ENCODE measurements at places on chromosomes 7 and 10.
A peak's percentile ranks its signal among the peaks of the same experiment; 100 is the strongest.

DNA sequence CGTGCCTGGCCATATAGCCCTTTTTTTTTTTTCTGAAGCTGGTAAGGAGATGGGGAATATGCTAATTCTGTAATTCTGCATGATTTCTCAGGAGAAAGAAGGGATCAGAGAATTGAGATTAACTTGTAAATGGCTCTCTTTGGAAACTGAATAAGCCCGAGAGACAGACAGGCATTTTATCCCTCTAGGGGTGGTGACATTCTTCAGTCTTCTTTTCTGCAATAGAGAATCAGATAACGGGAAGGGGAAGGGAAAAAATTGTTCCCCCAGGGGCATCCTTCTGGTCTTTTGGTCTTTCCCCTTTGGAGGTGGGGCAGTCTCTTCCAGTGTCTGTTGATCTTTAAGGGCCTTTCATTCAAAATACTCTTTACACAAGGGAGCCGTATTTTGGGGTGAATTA, 34.2 kb downstream of the HK1 start:
- no peak for ATAC-seq

DNA sequence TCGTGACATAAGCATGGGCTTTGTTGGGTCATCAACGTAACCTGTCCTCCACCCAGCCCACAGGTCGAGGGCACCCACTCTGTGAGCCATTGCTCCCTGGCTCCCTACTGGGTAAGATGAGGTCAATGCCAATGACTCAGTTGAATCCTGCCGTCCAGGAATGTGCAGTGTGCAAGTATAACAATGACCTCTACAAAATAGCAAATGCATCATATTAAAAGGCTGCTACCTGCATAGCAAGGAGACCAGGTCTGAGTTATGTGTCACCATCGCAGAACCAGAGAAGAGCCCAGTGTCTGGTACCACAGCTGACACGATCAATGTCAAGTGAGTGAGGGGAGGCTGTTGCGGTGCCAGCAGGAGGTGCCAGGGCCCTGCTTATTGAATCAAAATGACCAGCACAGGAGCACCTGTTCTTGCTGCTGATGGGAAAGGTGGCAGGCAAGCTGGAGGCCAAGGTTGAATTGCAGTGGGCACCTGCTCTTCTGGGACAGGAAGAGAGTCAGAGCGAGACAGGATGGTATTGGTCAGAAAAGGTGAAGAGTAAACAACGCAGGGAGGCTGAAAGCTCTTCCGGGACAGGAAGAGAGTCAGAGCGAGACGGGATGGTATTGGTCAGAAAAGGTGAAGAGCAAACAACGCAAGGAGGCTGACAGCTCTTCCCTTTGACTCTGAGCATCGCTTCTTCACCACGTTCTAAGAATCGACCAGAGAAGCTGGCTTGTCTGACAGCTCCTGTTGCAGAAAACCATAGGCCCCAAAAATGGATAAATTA, 108.7 kb upstream of the ADAM12 start:
- no peak for ATAC-seq

DNA sequence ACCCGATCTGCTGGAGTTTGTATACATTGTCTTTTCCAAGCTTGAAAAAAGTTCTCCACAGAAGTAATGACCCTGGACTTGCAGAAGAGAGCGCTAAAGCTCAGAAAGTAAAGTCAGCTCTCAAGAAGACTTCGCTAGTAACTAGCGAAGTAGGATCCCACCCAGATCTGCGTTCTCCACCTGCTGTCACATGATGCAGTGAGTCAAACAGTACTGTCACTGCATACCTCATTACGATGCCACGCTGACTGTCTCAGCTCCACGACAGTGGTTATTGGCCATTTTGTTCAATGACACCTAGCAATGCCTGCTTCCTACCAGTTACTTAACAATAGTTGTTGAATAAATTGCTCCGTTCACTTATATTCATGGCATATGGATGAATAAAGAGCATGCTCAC, 29.7 kb upstream of the SEC61G start:
- peak; percentile 96 for ATAC-seq

GRCh38 chr7:67636348-67637022, 639.9 kb downstream of the TYW1 start:
- ATAC-seq, result no peak

- ATAC-seq, result no peak
Measured at GRCh38 chr10:107415446-107415845, 250.9 kb upstream of the SORCS1 start.

DNA sequence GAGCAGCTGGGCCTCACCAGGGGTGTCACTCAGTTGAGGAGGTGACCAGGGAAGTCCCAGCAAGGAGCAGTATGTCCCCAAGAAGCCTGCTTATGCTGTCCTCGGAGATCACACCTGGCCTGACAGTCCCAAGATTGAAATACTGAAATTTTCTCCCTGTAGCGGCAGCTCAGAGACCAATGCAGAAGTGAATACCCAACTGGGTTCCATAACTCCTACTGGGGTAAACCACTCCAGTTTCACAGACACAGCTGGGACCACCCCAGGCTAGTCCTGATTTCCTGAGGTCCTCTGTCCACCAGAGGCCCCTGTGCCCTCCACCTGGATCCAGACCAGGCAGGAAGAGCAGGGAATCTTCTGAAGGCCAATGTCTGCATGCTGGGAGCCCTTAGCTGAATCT, 298.1 kb downstream of the ZEB1 start:
- no peak for ATAC-seq

GRCh38 chr10:102628451-102628911, 15.8 kb upstream of the TRIM8 start:
- ATAC-seq, result peak; percentile 50

- ATAC-seq, result peak; percentile 92
Measured at GRCh38 chr7:138460176-138460648, at the start of gene TRIM24. TSS of gene TRIM24 (plus strand) at chr7:138460259. CDS start at chr7:138460549, 290 bp downstream.

DNA sequence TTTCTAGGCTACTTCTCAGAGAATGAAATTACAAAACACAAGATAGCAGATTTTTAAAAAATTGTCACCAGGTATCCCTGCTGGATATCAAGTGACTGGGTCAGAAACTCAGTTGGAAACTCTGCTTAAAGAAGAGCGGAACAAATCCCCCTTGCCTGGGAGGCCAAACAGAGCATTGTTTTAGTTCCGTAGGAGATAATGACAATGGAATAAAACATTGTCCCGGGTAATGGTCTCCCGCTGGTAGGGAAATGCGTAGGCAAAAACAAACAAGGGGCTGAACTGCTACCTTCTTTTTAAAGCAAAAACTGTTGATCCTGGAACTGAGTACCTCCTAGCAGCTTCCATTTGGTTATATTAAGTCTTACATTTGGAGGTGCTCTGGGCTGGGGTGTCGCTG, 21.3 kb upstream of the VAX1 start:
- ATAC-seq, result no peak

GRCh38 chr10:124000792-124001201, 92.6 kb downstream of the CHST15 start:
- ATAC-seq, result no peak

- no peak for ATAC-seq
Measured at GRCh38 chr10:4147245-4147644, 362.2 kb upstream of the KLF6 start.

DNA sequence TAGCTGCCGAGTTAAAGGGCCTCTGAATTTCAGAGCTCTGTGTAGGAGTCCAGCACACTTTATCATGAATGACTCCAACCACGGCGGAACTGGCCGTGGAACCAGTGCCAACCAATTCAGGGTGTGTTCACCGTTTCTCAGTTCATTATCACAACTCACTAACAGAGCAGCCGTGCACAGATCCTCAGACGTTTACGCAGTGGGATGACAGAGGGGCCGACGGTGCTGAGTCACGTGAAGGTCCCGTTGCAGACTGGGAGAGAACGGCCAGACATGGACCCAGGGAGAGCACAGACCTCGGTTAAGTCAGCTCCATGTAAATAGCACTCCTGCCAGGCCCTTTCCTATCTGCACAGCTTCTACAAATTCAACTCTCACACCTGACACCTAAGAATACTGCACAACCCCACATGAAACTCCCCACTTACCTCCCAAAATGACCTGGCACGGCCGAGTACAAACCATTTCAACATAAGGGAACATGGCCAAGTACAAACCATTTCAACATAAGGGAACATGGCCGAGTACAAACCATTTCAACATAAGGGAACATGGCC, 95.5 kb downstream of the DIP2C start:
- ATAC-seq, result no peak

DNA sequence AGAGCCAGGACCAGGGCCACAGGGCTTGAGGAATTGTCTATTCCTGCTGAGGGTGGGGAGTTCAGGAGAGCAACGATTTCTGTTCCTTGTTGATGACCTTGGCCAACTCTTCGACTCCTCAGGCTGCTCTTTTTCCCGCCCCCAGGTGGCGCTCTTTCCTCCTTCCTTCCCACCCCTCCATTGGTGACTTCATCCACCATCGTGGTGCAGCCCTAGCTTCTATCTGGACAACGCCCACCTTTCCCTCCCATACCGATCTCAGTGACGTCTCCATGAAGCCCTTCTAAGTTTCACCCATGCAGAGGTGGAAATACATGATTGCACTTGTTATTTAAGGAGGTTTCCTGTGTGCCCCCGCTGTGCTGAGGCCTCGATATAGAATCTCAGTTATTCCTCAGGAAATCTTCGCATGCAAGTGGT, 22.1 kb upstream of the CARD11 start:
- no peak for ATAC-seq

DNA sequence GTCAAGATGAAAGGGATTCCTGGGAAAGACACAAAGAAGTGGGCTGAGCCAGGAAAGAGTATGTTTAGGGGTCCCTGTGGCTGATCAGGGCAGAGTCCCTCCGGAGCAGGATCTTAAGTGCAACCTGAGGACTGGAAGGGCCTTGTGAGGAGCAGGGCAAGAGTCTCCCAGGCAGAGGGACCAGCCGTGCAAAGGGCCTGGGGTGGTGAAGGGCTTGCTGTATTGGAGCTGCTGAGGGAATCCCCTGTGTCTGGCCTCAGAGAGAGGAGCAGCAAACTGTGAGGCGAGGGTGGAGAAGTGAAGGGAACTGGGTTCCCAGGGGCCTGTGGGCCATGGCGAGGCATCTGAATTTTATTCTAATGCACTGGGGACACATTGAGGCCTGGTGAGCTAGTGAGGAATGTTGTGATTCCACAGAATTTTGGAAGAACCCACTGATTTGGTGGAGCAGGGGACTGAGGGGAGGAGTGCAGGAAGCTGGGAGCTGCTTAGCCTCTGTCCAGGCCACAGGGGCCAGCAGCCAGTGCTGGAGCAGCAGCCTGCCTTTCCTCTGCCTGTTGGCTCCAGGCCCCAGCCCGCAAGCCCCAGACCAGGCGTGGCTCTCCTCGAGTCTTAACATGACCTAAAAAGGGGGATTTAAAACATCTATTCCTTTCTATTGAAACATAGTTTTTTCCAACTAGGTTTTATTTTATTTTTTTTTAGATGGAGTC, 138.4 kb upstream of the IGFBP3 start:
- ATAC-seq, result no peak

GRCh38 chr7:149130572-149131198, 4.6 kb upstream of the ZNF425 start:
- no peak for ATAC-seq

- ATAC-seq, result no peak
Measured at GRCh38 chr7:2000153-2000687, 232.5 kb downstream of the MAD1L1 start.

DNA sequence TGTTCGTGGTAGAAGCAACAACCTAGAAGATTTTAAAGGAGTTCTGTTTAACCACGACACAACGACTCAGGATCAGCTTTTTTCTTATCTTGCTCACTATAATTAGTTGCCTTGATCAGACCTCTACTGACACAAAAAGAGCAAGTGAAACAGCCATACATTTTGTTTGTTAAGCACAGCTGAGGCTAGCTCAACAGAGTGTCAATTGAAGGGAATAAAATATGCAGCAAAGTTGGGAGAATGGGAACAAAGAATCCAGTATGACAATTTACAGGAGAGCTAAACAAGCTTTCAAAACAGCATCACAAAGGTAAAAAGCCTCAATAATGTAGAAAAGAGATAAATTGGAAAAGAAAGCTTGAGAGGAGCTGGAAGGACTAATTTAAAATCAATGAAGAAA, 40.5 kb upstream of the HERPUD2 start:
- ATAC-seq, result no peak

- ATAC-seq, result peak; percentile 74
Measured at GRCh38 chr7:70498232-70498992, 633.5 kb upstream of the GALNT17 start.

DNA sequence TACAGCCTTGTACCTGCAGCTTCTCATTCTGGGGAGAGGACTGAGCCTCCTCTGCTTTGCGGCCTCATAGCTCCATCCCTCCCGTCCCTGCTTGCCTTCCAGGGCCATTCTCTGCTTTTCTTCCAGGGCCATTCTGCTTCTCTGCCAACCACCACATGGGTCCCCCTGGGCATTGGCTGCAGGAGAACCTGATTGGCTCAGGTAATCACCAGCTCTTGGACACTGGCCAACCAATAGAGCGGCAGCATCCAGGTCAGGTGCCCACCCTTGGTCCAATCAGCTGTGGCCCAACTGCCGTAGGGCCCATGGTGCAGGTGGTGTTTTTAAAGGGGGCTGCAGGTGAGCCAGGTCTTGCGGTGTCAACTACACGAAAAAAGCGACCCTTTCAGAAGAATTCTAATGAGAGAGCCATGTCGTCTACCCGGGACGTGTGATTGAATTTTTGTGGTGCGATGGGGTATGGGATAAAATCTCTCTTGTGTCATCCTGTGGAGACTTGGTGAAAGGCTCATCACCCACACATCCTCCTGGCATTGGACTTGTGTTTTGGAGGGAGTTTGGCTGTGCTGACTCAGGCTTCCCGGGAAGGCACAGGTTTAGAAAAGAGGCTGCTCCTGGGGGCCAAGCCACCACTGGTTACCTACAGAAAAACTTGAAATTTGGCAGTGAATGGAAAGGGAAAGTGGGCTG, 46.0 kb upstream of the PODXL start:
- ATAC-seq, result no peak

Data from SK-N-SH treated with all-trans-retinoic acid at 6 μM for 48 hours (cell line).